ENCODE measurements at places on chromosomes 5 and 9.
A peak's percentile ranks its signal among the peaks of the same experiment; 100 is the strongest.

DNA sequence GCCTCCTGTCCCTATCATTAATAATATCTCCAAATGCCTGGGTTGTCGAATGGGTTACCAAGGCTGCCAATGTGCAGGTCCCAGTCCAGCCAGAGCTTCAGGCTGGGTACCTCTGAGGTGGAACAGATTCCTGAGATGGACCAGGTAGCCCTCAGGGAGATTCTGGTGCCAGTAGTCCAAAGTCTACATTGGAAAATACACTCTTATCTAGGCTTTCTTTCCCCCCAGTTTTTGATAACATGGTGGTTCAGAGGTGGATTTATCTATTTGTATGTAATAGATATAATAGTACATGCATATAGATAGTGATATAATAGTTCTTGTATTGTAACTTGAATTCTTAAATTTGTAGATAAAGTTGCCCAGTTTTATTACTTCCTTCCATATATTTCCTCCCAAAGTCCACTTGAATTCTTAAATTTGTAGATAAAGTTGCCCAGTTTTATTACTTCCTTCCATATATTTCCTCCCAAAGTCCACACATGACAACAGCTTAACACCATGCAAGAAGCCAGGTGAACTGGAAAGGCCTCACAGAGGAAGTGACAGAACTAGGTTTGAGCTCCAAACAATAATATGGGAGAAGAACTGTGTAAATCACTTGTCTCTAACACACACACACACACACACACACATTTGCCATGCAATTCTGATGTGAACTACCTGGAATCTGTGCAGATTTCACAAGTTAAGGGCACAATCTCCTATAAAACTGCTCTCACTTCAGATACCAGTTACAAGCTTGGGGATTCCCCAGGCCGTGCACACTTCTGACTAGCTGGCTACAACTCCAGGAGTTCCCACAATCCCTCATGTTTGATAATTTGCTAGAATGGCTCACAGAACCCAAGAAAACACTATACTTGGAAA, 30.7 kb upstream of the ERAP1 start:
- DNase-seq = no peak

- DNase-seq = no peak
These were observed 22.3 kb upstream of the LMNB1 start for GRCh38 chr5:126754609-126755008.

- DNase-seq = no peak
These were observed 282.1 kb downstream of the RFX3 start for GRCh38 chr9:3243683-3244082.

DNA sequence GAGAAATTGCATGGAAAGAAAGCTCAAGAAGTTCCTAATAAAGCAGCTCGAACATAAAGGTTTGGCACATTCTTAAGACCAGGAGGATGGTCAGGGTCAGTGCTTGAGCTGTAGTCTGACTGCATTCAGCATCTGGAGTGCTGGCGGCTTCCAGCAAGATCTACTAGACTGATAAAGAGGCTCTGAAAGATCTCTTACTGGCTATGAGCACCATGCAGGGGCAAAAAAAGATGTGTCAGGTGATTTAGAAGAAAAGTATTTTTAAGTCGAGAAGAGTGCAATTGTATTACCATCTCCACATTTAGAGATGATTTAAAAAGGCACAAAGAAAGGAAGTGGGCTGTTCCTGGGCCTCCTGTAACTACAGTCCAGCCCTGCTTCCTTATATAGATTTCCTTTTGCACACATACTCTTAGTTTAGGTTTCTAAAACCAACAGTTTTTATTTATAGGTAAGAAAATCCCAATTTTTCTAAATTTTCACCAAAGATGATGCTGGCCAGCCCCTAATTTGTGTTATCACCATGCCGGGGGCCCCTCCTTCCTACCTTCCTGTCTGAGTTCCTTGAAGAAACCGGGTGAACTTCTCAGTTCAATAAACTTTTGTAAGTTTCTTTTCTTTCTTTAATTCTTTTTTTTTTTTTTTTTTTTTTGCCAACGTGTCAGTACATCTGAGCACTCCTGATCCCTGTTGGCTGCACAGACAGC, 65.9 kb upstream of the PLPP1 start:
- DNase-seq = no peak

DNA sequence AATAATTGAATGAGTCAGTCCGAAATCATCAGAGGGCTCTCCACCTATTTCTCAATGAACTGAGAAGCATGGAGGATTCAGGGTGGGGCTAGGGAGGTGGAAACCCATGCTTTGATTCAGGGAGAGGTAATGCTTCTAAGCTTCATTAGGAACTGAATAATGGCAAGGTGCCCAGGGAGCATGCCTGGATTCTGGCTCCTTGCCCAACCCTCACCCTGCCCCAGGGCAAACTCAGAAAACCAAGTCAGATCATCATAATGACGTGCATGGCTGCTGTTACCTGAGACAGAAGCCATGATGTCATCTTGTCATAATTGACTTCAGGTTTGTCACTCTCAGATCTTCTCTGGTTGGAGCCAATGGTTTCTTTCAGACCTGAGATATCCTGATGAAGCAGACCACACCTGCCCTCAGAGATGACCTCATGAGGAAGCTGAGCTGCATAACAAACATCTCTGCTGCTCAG, 199.6 kb downstream of the SYK start:
- DNase-seq = no peak

DNA sequence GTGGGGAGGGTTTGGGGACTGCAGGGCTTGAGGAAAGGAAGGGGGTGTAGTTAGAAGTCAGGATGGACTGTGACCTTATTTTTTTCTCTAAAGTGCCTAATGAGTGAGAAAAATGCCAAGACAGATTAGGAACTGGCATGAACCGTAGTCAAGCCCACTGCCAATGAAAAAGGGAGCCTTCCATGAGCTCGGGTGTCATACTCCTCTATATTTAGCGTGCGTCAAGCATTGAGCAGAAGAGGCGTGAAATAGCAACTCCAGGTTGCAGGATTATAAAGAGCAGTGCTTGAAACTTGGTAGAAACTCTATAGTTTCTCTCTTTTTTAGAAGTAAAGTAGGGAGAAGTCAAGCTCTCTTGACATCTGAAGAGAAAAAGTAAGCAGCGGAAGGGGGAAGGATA, 1.8 kb downstream of the SGCD start:
- DNase-seq = no peak

GRCh38 chr5:177996660-177997318, 747 bp upstream of the PROP1 start:
- DNase-seq = no peak

DNA sequence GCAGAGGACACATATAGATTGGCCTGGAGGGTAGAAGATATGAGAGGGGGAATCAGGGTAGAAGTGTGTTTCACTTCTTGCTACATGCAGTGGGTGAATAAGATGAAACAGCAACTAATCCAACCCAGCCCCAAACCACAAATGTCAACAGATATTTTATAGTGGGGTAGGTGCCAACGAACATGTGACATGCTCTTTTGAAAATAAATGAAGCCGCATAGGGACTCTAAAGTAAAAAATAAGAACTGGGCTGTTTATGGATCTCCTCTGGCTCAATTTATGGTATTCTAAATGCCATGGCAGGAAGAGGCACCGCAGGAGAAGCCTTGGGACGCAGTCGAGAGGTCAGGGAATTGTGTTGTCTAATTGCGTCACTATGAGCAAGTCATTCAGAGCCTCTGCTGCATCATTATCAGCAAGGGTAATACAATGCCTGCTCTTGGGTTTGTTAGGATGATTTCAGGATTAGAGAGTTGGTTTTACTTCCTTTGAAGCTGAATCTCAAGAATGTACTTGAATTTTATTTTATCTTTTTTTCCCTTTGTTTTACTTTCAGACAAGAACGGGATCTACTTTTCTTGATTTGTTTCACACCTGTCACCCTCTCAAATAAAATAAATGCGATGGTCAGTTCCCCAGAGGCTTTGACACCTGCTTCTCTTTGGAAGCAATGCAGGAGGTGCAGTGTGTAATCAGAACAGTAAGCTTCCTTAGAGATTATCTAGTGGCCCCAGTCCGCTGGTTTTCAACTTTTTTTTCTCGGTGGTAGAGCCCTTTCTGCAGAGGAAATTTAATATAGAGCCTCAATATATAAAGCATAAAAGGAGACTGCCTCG, 375.6 kb upstream of the CLINT1 start:
- no peak for DNase-seq

GRCh38 chr9:37011530-37011929, 22.5 kb downstream of the PAX5 start:
- no peak for DNase-seq

GRCh38 chr9:113949571-113950078, 73.5 kb downstream of the ZNF618 start:
- no peak for DNase-seq

DNA sequence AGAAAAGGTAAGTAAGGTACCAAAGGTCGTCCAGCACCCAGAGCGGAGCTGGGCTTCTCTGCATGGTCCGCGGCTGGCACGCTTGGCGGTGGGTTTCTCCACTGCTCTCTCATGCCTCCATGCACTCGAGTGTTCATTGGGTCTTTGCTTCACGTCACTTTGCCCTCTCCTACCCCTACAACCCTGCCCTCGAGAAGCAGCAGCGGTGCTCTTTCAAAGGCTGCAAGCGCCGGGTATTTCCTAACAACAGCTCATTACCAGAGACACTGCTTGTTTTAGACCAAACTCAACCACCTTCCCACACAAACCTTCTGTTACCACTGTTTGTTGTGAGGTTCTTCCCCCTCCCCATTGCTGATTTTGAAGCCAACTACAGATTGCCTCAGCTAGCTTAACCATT, 21.5 kb upstream of the ZBTB34 start:
- DNase-seq = no peak

DNA sequence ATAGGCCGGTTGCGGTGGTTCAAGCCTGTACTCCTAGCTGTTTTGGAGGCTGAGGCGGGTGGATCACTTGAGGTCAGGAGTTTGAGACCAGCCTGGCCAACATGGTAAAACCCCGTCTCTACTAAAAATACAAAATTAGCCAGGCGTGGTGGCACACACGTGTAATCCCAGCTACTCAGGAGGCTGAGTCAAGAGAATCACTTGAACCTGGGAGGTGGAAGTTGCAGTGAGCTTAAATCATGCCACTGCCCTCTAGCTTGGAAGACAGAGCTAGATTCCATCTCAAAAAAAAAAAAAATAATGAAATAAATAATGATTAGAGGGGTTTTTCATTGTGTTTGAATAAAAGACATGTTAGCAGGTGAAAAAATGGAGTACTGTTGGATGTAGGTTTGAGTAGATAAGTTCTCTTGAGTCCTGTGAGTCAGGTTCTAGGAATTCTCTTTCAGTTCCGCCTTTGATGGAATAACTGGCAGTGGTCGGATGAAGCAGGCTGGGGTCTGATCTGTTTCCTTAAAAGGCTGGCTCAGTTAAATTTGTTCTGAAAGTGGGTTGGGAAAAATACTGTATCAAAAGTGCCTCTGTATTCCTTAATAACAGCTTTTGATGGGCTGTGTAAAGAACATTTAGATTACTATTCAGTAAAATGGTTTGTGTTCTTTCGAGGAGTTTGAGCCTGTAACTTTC, 73.2 kb downstream of the AOPEP start:
- no peak for DNase-seq

DNA sequence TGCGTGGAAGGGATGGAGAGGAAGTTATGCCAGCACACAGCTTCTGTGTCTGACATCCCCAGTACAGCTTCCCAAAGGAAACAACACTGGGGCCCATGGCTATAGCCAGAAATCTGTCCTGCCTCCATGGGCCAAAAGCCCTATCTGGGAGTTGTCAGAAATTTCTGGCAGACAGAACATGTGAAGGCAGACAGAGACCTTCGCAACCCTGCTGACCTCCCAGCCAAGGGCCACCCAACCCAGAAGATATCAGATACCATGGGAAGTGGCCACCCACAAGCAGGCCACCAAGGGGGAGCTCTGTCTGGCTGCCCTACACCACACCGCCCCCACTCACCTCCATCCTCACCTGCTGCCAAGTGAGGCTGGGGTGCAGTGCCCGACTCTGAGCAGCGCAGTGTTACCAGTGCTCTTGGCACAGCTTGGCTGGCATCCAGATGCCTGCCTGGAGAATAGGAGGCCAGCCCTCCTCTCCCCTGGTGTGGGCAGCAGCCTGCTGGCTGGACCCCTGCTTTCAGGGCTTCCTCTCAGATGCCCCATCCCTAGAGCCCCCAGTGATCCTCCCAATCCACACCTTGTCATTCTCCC, 61.6 kb upstream of the NEURL1B start:
- DNase-seq = no peak

GRCh38 chr5:17438027-17438426, 60.0 kb upstream of the TAF11L2 start:
- no peak for DNase-seq

DNA sequence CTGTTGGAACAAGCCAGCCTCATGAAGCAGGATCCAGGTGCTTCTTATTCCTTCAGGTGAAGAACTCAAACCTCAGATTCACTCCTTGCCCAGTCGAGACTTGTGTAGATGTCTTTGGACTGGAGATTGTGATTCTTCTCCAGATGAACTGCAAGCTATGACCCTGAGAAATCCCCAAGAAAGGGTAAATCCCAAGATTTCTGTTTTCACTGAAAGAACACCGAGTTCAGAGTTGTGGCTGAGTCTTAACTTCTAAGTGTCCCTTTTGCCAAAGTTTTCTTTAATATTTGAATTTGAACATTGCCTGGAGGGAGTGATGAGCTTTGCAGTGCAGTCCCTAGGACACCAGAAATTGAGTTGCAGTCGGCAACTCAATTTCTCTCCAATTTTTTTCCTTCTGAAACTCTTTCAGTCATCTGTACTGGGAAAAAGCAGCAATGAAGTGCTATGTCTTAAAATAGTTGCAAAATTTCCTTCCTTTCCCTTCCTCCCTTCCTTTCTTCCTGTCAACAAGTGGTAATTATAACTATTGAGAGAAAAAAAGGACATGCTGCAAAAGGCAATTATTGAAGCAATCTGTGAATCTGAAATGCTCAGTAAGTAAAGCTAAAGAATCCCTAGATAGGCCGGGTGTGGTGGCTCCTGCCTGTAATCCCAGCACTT, 56.1 kb downstream of the ANKRD55 start:
- peak; percentile 37 for DNase-seq

GRCh38 chr5:9927106-9927505, 297.0 kb upstream of the TAS2R1 start:
- DNase-seq = no peak

DNA sequence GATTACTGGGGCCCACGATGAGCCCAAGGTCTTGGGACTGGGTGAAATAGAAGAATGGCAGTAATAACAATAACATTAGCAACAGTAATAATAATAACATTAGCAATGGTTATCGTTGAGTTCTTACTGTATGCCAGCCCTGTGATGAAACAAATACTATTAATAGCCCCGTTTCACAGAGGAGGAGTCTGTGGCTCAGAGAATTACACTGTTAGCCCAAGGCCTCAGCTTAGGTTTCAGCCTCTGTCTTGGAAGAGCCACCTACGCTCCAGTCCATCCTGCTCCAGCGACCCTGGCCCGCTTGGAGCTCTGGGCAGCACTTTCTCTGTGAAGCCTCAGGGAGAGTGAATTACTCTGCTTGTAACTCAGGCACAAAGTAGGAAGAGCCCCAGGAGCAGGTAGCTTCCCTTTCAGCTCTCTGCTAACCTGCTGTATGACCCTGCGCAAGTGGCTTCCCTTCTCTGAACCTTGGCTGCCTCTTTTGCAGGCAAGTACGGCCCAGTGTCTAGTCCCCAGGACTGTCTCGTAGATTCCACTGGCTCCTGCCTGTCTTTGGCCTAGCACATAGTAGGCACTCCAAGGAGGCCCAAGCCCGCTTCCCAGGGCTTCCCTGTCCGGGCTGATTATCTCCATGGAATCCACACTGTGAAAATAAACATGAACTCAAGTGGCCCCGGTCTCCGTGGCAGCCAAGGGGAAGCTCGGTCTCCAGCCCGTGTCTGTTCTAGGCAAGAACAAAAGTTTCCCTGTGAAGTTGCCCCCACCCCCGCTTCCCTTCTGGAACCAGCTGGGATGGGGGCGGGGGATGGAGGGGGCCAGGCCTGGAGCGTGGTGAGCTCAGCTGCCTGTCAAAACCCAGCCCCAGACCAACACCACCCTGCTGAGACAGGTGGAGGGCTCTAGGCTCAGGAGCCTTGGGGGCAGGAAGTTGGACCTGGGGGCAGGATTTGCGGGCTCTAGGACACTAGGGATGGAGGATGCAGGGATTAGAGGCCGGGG, 26.2 kb upstream of the LMX1B start:
- peak; percentile 54 for DNase-seq
